ENCODE measurements at places on chromosomes 12 and 14.

- peak; percentile 12 for DNase-seq
These were observed 631 bp downstream of the PPM1H start for GRCh38 chr12:62934239-62934798.

DNA sequence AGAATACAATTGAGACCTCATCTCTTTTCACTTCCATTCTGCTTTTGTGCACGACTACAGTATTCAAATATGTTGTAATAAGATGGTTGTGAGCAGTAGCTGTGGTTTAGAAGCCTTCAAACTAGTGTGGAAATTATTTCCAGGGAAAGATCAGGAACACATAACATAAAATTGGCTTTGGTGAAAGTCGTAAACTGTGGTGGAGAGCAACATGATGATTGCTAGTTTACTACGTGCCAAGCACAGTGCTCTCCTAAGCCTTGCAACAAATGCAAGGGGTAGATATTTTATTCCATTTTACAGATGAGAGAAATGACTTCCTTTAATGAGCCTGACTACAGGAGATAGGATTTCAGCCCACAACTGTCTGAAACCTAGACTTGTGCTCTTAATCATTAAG lies 172.4 kb upstream of the LMNTD1 start:
- no peak for DNase-seq

GRCh38 chr14:104389326-104390220 lies 190.0 kb upstream of the C14orf180 start:
- DNase-seq: no peak

DNA sequence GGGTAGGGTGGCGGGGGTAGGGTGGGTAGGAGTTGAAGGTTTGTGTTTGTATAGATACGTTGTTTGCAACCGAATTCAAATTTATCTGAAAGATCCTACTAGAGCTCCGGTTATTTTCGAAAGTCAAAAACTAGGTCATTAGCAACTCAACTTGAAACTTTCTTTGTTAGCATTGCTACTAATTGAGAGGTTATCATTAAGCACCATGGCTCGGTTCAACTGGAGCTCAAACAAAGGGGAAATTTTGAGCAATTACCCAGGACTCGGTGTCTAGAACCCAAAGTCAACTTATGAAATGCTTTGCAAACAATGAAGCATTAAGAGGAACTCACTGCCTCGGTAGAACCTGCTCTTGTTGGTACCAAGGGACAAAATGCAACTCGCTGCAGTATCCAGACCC lies 207.7 kb downstream of the BCAT1 start:
- DNase-seq: no peak

- no peak for DNase-seq
These were observed 1353.2 kb downstream of the AACS start for GRCh38 chr12:126418400-126418799.

DNA sequence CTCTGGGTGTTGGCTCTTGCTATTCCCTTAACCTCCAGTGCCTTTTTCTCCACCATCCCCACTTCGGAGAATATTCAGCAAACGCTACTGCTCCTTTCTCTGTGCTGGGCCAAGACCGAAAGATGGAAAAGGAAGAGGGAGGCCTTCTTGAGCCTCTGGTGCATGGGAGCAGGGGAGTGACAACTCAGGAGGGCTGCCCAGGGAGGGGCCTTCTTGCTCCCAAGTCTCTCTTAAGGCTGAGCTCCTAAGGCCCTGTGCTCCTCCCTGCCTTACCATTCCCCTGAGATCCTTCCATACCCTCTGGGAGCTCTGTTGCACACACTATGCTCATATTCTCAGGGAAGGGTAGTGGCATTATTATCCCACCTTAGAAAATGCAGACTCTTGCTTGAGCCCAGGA lies 34.9 kb downstream of the SH2B3 start:
- no peak for DNase-seq

DNA sequence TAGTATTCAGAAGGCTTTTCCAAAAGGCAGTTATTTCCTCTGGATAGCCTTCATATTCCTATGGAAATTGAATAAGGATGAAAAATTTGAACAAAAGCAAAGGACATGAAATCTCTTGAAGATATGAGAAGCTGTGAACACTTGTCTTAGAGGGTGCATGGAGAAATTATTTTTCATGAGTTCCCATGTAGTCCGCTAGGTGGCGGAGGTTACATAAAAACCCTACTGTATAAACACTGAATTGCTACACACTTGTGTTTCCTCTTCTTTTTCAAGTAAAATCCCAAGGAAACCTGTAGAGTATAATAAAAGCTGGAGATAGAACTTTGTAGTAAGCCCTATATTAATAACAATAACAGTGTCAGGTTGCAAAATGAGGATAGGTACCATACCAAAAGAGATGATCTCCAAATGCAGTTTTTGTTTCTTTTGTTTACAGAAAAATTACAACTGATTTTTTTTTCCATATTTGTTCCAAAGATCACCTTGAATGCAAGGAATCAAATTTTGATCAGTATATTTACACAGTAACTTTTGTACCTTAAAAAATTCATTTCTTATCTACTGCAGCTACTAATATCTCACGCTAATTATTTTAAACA lies 37.8 kb upstream of the OR4E1 start:
- peak; percentile 47 for DNase-seq

DNA sequence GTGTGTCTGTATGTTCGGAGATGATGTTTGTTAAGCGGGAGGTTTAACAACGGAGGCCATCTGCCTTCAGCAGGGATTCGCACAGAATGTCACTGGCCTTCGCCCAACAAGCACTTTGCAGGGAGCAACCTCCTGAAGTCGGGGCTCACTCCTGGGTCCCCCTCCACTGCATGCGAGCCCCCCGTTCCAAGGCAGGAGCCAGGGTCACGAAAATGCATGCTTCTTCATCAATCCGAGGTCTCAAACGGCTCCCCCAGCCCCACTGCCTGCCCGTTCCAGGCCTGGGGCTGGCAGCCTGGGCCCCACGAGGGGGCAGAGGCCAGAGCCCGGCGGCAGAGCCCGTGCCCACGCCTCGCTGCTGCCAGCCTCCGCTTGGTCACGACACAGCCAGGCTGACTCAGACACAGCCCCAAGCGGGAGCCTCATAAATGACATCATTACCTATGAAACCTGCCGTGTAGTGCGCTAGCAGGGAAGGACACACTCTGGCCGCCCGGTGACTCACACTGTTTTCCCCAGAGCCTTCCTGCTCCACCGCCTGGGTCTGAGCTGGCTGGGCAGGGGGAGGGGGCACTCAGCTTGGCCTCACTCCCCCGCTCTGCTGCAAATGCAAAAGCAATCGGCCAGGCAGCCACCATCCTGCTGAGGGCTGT lies 169.5 kb upstream of the RTL1 start:
- peak; percentile 95 for DNase-seq

- no peak for DNase-seq
These were observed 5.2 kb downstream of the FOXA1 start for GRCh38 chr14:37589715-37590427.

DNA sequence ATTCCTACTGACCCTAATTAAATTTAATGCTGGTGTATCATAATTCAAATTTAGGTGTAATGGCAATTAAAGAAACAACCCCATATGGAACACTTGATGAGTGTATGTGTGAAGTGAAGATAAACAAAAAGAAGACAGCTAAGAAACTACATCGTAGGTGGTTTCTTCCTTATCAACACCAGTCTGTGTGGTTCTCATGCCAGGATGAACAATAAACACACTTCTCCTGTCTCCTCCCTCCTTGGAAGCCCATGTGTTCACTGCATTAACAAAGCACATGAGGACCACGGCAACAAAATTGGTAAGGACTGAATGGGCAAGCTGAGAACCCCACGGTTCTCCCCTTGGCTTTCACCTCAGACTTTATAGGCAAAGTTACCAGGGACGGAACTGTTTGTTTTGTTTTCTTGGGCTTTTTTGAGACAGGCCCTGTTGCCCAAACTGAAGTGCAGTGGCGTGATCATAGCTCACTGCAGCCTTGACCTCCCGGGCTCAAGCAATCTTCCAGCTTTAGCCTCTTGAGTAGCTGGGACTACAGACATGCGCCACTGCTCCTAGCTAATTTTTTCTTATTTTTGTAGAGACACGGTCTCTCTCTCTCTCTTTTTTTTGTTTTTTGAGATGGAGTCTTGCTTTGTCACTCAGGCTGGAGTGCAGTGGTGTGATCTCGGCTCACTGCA lies 71.0 kb downstream of the TRAFD1 start:
- no peak for DNase-seq

- DNase-seq: peak; percentile 66
These were observed 1.1 kb upstream of the FERMT2 start for GRCh38 chr14:52951681-52952554.

GRCh38 chr14:99930420-99931274 lies 134.6 kb upstream of the EVL start:
- DNase-seq: no peak

DNA sequence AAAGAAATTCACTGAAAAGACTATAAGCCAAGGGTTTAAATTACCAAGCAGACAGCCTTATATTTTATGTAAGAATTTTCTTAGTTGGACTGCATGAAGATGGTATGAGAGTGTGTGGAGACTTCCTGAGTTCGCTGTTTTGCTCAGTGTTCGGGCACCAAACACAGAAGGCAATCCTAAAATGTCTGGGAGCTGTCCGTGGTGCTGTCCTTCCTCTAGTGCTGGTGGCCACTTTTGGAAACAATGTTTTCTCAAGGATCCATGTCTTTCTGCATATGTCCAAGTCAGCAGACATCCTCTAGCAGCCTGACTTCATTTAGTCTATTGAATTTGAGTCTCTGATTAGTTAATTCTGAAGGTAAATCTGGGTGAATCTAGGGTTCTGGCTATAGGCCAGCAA lies 135.8 kb downstream of the SLC8A3 start:
- DNase-seq: peak; percentile 19

- DNase-seq: peak; percentile 51
These were observed 111.4 kb downstream of the CRACR2A start for GRCh38 chr12:3641428-3642018.

DNA sequence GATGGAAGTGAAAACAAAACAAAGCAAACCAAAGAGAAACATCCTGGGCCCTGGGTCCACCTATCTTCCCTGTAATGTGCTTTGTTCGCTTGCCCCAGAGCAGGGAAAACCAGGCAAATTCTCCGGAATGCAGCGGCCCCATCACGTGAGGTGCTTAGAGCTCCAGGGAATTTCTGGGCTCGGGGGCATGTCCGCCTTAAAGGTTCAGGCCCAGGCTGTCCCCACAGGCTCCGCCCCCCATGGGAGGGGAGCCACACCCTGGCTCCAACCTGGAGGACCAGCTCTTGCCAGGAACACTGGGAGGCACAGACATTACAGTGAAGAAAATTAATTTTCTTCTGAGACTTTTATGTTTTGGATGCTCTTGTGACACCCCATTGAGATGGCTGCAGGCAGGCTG lies 69.9 kb downstream of the RBM19 start:
- no peak for DNase-seq

DNA sequence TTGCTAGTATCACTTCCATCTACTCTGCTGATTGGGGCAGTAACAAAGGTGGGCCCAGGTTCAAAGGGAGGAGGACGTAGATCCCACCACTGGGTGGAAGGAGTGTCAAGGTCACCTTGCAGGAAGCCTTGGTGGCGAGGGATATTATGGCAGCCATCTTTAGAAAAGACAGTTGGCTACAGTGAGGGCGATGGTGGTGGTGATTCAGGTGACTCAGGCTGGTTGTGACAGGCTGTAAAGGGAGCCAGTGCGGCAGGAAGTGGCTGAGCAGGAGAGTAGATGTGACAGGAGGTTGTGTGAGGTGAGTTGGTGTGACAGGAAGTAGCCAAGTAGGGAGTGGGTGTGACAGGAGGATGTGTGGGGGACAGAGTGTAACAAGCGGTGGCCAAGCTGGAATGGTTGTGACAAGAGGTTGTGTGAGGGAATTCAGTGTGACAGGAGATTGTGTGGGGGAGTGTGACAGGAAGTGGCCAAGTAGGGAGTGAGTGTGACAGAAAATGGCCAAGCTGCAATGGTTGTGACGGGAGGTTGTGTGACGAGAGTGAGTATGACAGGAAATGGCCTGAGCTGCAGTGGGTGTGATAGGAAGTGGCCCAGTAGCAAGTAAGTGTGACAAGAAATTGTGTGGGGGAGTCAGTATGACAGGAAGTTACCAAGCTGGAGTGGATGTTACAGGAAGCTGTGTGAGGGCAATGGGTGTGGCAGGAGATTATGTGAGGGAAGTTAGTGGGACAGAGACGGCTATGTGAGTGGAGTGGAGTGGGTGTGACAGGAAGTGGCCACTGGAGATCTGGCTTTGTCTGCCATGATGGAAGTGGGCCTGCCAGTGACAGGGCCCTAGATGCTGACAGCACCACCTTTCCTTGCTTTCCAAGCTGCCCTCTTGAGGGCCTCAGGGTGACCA lies 136.5 kb upstream of the MYL2 start:
- DNase-seq: no peak

GRCh38 chr14:35632271-35632670 lies 98.3 kb downstream of the INSM2 start:
- DNase-seq: no peak

DNA sequence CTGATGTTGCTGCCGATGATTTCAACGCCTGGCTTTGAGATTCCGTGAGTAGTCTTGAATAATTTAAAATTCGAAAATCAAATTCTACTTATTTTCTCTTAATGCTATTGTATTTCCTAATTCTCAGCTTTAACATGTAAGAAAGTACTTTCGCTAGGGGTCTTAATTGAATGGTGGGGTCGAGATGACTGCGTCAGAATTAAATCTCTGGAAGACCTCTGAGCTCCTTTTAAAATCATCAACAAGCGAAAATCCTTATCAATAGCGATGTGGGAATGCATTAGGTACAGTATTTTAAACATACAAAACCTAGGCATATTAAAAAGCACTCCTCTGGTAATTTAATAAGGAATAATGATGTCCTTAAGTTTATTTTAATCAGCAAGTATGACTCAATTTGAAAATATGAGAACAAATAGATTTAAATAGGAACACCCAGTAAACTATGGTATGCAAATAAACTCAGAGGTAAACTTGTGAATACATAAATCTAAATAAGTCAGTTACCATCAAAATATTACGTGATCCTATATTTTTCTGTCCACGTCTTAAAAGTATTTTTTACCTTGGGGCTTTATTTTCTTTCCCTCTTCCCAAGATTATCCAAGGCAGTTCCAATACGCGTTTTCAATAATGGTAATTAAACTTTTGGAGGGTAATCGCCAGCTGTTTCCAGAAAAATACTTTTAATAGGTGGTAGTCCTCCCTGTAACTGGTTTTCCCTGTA lies 1.4 kb downstream of the FOXA1 start:
- no peak for DNase-seq

- DNase-seq: no peak
These were observed 9.0 kb downstream of the HPD start for GRCh38 chr12:121849665-121850064.

GRCh38 chr12:92759634-92760268 lies 57.0 kb downstream of the PLEKHG7 start:
- peak; percentile 83 for DNase-seq

Measured in RWPE1 (cell line).